Activated CD4-positive, alpha-beta T cell treated with anti-CD3 and anti-CD28 coated beads, Interleukin-2, amount 10 ng/mL, durations not matched to agents 24 days and 14 days (primary cell): ENCODE measurements at places on chromosomes 1 and 21. TPM values are rescaled to one million over a fixed set of nuclear protein-coding genes. Genes with fewer than 3 reads are reported as not detected.
A peak's percentile ranks its signal among the peaks of the same experiment; 100 is the strongest.

The GSTM1 gene
- 92.2 and 94.2 TPM in 2 replicates for total RNA-seq

The AMPD1 gene
- not detected in 2 replicates for total RNA-seq

The MYOC gene
- not detected in 2 replicates for total RNA-seq

The FMN2 gene
- not detected in 2 replicates for total RNA-seq

The ALPL gene
- total RNA-seq = not detected in 2 replicates

DNA sequence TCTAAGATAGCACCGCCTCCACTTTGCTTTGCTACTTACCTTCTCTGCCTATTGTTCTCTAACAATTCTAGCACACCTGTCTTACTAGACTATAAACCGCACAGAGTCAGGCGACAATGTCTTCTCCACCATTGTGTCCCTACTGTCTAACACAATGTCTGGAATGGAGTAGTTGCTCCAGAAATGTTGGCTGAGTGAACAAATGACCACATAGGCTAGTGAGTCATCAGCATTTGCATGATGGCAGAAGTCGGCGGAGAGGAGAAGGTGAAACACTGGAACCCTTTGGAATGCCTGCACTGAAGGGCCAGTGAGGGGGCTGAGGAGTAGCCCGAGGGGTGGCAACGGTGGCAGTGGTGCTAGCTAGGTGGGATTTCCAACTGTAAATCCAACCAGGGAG, 14.0 kb upstream of the PABPC4 start:
- no peak for DNase-seq

GRCh38 chr1:224767031-224767430, 150.9 kb downstream of the CNIH3 start:
- no peak for DNase-seq

DNA sequence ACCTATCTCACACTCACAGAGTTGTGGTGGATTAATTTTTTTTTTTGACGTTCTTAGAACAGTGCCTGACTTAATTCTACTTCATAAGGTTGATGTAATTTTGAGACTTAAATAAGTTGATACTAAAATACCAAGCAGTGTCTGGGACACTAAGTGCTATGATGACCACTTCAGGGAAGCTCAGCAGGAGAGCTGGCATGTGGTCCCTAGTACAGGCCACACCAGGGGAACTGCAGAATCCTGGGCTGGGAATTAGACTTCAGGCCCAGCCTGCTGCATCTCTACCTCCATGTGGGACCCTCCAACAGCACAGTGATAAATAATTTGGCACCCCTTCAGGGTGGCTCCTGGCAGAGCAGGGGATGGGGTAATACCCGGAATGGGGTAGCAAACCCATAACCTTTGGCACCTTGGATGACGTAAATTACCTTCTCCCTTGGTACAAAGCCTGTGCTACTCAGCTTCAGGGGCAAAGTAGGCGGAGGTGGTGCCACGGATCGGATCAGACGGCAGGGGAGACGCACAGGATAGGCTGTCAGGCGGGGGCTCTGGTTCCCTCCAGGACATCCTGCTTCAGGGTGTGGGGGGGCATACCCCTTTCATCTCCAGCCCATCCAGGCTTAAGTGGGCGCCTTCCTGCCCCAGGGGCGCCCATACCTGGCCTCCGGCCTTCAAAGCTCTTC, 4.8 kb downstream of the MFSD2A start:
- DNase-seq = no peak

DNA sequence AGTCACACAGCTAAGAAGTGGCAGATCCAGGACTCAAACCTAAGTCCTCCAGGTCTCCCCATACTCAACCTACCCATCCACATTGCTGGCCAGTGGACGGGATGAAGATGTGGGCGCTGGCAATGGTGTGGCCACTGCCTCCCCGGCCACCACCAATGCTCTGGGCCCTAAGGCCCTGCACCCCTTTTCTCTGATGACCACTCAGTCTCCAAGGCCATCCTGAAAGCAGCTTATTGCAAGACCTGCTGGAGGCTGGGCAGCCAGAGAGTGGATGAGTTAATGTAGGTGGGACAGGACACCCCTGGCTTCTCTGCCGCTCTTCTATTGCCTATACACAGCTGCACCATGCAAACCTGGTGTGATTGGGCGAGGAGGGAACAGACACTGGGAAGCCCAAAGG, 178.7 kb downstream of the HIVEP3 start:
- no peak for DNase-seq

- no peak for DNase-seq
Measured at GRCh38 chr1:204093421-204093717, 20.5 kb downstream of the SOX13 start.

DNA sequence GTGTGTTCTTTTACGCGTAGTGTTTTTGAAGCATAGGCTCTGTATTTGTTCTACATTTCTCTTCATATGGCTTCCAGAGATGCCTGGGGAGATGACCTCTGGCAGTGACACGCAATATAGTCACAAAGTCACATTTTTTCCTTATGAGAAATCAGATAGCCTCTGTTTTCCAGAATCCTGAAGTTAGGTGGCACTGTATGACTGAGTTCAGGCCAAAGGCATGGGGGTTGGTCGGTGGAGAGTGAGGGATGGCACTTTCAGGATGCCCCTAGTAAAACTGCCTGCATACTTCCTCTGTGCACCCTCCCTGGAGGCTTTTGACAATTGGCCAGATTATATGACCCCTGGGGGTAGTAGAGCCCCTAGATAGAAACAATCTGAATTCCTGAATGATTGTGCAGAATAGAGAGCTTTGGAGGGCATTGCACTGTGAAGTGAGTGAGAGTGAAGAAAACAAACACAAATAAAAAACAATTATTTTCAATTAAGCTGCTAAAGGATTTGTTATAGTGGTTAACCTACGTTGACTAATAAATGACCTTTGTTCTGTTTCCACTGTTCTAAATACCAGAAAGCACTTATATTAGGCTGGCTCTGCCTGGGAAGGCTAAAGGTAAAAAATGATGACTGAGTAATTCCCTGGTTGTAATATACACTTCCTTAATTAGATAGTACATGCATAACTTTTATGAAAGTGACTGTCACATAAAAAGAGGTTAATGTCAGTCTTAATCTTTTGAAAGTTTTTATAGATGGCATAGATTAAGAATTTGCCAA, 1660.8 kb downstream of the PLA2G4A start:
- no peak for DNase-seq

DNA sequence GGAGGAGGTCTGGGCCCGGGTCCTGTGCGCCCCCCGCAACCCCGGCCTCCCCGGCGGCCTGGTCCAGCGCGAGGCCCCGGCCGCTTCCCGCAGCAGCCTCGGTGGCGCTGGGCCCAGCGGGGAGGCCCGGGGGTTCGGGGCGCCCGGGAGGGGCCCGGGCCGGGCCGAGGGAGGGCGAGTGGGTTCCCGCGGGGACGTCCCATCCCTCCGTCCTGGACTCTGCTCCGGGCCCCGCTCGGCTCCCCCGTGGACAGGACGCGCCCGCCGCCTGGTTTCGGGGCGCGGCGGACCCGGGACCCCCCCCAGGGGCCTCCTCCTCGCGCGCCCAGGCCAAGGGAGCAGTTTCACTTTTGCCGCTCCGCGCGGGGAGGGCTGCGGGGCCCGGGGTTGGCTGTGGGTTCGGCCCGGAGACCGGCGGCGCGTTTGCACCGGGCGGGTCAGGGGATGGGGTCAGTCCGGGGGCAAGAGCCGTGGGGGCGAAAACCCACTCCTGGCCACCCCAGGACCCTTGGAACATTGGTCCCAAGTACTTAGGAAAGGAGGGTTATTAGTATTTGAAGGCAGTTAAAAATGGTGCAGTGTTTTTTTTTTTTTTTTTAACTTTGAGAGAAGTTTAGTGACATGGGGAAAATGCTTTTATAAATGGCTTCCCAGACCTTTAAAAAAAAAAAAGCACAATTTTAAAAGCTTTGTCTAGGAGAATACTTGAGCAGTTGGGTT, 677 bp downstream of the AGPAT3 start:
- peak; percentile 92 for DNase-seq

- DNase-seq = no peak
Measured at GRCh38 chr1:113211467-113211866, 138.5 kb downstream of the LRIG2 start.

DNA sequence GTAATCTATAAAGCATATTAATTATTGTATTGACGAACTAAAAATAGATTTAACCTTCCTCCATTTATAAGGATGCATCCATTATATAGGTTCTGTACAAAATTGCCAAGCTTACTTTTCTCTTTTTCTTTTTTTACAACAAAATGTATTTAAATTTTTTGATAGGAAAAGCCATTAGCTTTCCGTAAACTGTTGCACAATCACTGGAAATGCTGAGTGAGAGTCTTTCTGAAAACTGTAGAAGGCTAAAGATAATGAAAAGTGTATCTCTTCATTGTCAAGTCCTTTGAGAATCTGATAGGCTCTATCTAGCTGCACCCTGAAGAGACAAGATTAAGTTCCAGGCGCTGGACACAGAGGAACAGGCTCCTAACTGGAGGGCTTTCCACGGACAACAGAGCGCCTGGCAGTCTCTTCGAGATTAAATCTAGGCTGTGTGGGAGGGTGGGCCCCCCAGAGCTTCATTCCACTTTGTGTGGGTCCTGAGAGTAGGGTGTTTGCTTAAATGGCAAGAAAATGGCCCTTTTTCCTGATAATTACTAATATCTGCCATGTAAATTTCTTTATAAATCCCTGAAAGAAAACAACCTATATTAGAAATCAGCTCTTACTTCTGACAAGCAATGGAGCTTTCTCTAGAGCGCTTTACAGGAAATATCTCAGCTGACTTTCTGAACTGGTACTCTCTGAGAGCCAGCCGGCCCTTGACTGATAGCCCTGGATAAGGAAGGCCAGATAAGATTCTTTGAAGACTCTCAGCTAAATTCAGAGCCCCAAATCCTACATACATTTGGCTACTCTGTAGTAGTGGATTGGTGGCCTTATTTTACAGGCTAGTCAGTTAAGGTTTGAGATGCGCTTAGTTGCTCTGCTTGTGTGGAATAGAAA, 108.3 kb downstream of the FMN2 start:
- no peak for DNase-seq

- DNase-seq = peak; percentile 76
Measured at GRCh38 chr1:94463765-94464330, 45.7 kb downstream of the ABCD3 start.

DNA sequence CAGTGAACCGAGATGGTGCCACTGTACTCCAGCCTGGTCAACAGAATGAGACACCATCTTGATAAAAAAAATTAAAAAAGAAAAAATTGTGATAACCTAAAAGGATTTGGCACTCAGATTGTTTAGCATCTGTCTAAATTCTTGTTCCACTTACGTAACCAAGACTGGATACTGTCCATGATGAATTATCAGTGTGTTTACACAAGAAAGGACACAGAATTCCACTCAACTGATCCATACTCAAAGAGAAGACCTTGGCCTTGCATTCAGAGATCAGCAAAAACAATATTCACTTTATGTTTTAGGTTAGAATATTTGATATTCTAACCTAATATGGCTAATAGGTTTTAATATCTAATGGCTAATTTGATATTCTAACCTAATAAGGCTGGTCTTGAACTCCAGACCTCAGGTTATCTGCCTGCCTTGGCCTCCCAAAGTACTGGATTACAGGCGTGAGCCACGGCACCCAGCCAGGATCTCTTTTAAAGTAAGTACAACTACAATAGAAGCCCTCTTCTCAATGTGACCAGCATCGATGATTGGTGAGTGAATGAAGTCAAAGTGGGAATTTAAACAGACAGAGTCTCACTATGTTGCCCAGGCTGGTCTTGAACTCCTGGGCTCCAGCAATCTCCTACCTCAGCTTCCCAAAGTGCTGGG, 43.1 kb upstream of the COX20 start:
- no peak for DNase-seq

DNA sequence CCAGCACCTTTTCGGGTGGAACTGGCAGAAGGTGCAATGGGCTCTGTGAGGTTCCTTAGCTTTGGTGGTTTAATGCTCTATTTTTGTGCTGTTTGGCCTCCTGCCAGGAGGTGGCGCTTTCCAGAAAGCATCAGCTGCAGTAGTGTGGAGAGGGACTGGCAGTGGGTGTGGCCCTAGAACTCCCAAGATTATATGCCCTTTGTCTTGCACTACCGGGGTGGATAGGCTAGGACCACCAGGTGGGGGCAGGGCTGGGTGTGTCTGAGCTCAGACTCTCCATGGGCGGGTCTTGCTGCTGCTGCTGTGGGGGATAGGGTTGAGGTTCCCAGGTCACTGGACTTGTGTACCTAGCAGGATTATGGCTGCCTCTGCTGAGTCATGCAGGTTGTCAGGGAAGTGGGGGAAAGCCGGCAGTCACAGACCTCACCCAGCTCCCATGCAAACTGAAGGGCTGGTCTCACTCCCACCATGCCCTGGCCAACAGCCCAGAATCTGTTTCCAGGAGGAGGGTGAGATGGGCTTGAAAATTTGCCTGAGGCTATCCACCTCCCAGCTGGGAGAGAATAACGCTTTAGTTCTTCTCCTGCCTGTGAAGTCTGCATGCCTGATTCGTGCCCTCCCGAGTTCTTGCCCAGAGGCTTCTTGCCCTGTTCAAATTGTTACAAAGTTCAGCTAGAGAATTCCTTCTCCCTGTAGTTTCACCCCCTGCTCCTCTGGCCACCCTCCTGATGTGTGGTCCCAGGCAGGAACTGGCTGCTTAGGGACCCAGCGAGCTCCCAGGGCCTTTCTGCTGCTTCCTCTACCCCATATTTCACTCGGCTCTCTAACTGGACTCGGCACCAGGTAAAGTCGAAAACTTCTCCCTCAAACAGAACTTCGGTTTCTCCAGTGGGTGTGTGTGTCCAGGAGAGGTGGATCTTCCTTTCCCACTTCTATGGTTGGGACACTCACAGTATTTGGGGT, 76.5 kb upstream of the BTG3 start:
- peak; percentile 82 for DNase-seq

GRCh38 chr1:204548265-204548664, 32.1 kb downstream of the MDM4 start:
- DNase-seq = no peak

GRCh38 chr1:8396786-8397406, 79.0 kb downstream of the SLC45A1 start:
- DNase-seq = peak; percentile 71

- DNase-seq = no peak
Measured at GRCh38 chr21:36320421-36321324, 676 bp downstream of the MORC3 start.

DNA sequence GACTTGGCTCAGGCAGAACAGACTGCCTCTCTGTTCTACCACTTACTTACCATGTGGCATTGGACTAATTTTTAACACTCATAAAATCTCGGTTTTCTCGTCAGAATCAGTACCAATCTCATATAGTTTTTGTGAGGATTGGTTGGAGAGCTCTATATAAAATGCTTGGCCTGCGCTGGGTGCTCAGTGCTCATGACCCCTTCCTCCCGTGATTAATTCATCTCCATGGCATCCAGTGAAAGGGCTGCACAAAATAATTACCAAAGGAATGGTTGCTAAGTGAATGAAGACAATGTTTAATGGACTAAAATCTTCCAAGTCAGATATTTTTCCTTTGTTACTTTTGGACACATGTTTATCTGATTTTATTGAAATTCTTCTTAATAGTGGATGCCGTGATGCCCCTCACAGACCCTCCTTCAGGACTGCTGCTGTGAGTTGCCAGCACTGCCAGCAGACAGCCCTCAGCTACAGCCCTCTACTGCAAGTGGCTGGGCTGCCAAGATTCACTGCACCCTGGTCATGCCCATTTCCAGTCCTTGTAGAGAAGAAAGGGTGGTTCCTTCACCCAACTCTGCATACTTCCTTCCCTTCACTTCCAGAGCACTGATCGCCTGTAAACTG, 436.5 kb downstream of the LMO4 start:
- DNase-seq = peak; percentile 40
